C1 segment of cervical spinal cord (tissue), 14 donors: ENCODE measurements at places on chromosomes 5 and 9.

DNA sequence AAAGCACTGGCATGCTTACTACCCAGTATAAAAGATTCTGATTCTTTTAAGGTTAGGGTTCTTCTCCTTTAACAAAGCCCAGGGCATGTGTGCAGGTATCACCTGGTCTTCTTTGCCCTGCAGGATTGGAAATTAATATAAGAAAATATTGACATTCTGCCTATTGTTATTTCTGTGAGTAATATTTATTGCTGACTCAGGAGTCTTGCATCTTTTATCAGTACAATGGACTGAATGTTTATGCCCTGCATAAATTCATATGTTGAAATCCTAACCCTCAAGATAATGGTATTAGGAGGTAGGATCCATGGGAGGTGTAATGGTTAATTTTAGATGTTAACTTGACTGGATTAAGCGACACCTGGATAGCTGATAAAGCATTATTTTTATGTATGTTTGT lies 189.0 kb downstream of the LRRC70 start:
- no peak for DNase-seq

- DNase-seq, result no peak
Measured at GRCh38 chr5:67765697-67766096, 449.9 kb upstream of the PIK3R1 start.

DNA sequence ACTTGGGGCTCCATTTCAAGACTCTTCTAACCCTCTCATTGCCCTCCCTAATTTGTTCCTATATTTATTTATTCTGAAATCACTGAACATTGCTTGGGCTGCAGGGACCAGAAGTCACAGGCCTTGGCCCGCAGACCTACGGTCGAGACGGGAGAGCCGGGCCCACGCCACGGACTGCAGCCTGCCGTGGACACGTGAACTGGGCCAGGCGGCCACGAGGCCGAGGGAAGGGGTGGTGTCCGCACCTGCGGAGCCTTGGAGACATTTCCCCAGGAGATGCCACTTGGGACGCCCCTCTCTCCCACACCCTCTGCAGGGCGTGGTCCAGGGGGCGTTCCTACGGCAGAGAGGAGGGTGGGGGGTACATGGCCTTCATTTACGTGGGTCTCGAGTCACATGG lies 463.9 kb downstream of the ICE1 start:
- DNase-seq, result no peak

- no peak for DNase-seq
Measured at GRCh38 chr9:129481810-129482511, 138.9 kb downstream of the C9orf50 start.

DNA sequence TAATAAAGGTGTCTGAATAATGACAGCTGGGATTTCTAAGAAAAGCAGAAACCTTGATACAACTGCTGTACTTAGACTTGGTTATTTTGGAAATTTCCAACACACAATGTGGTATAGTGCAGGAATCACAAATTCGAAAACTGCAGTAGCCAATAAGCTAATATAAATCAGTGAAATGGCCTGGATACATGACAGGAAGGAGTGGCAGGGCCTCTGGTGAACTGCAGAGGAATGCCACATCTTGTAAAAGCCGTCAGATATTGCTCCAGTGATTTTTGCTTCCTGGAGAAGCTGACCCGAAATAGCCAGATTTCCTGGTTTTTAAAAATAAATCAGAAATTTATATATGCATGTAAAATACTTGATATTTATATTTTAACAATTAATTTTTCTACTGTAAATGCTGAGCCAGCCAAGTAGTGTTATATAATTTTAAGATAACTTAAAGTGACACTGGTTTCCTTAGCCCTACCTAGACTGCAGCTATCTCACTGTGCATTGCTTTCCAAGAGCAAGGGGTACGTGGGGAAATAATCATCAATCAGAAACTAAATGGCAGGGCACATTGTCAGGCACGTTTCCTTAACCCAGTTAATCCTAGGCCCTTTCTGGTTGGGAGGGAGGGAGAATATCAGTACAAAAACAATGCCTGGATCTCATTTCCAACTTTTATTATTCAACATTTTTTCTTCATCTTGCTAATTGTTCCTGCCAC lies 182.4 kb downstream of the RASEF start:
- no peak for DNase-seq

DNA sequence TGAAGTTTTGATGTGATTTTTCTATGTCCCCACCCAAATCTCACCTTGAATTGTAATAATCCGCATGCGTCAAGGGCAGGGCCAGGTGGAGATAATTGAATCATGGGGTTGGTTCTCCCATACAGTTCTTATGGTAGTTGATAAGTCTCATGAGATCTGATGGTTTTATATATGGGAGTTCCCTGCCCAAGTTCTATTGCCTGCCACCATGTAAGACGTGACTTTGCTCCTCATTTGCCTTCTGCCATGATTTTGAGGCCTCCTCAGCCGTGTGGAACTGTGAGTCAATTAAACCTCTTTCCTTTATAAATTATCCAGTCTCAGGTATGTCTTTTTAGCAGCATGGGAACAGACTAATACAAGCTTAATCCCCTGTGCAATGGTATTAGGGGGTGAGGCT lies 25.5 kb upstream of the RAI14 start:
- DNase-seq, result no peak

GRCh38 chr9:94174164-94174563 lies 84.9 kb upstream of the ZNF169 start:
- no peak for DNase-seq

DNA sequence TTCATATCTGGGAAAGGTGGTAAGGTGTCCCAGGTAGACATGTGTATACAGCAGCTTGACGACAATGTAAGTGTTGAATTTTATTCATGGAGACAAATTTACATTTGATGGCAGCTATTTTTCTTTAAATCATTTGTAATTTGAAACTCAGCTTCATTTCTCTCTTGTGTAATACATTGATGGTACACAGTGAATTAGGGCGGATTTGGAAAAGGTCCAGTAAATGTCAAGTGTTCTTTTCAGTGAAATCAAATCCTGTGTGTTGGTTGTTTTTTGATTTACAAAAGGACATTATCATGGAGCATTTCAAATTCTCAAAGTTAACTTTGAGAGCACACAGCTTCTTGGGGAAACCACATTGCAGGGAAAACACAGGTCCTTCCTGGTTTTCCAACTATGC lies 30.0 kb upstream of the PCSK1 start:
- no peak for DNase-seq

GRCh38 chr9:12230708-12231107 lies 462.5 kb upstream of the TYRP1 start:
- no peak for DNase-seq

DNA sequence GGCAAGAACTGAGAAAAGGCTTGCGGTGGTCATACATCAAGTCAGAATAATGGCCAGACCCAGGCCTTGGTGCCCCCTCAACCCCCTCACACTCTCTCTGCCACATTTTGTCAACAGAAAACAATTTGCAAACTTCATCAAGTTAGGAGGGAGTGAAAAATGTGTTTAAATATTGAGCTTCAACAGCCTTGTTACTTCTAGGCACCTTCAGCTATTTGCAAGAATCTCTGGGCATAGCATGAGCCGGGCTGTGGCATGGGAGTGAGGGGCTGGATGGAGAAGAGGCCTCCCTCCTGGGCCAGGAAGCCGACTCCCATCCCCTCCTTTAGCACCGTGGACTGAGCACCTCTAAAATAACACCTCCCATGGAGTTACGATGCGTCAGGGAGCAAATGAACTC lies 52.2 kb upstream of the GRHPR start:
- no peak for DNase-seq

- DNase-seq, result no peak
Measured at GRCh38 chr9:114090798-114091197, 8.3 kb downstream of the KIF12 start.

- DNase-seq, result no peak
Measured at GRCh38 chr5:131619102-131619501, 15.9 kb downstream of the RAPGEF6 start.

GRCh38 chr9:6098431-6098830 lies 83.0 kb upstream of the RANBP6 start:
- no peak for DNase-seq

DNA sequence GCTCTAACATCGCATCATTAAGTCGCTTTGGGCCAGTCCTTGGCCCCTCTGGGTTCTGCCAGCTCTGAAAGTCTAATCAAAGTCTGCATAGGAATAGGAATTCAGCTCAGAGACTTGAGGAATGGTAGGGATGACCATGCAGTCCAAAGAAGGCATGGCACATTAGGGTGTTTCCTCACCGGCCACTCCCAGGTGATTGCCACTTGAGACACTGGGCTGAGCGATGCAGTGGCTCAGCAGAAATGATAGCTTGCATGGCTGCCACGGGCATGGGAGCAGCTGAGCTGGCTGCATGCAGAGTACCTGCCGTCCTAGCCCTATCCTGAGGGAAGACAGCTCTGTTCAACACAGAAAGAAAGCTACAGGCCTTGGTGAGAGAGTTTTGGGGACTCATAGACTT lies 28.8 kb downstream of the AFAP1L1 start:
- no peak for DNase-seq

DNA sequence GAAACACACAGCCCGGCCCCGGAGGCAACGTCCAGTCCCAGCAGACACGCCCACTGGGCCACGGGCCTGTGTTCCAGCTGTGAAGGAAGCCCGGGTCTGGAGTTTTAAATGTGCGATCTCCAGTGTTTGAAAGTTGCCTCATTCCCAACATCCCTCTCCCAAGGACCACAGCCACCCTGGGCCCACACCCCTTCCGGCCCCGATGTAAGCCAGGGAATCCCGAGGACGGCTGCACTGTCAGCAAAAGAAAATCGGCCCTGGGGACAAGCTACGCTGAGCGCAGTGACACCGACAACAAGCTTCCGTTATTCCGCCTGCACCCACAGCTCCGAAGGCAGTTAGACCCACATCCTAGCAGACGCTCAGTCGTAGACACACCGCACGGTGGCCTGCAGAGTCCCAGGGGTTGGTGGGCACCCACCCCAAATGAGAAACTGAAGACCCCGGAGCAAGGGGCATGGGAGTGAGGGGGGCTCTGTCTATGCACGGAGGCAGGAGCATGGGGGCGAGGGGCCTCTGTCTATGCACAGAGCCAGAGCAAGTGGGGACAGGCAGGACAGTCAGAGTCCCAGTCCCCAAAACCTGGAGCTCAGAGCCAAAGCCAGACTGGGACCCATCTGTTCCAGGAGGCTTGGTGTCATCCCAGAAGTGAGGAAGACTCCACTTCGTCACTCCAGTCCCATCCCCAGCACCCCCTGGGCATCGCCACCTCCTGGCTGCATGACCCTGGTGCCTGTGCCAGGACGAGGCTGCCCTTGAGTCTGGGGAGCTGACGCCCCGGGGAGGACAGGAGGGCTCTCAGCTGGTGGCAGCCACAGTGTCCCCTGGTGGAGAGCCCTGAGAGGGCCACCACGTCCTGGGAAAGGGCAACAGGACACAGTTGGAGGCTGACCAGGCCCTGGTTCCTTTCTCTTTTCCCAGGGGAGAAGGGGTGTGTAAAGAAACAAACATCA lies 23.4 kb downstream of the GLT6D1 start:
- DNase-seq, result no peak

DNA sequence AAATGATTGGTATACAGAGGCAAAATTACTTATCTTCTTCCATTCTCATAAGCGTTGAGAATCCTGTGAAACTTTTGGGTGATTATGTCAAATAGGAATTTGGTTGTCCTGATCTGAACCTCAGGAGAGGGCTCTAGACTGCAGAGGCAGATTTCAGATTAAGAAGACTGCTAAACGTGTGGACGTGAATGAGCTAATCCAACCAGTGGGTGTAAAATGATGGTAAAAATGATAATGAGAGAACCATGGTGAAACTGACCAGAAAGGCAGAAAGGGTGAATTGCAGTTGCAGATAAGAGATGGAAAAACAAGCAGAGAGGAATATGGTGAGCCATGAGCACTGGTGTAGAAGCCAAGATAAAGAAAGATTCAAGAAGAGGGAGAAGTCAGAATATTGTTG lies 1200.2 kb upstream of the CDH6 start:
- no peak for DNase-seq

DNA sequence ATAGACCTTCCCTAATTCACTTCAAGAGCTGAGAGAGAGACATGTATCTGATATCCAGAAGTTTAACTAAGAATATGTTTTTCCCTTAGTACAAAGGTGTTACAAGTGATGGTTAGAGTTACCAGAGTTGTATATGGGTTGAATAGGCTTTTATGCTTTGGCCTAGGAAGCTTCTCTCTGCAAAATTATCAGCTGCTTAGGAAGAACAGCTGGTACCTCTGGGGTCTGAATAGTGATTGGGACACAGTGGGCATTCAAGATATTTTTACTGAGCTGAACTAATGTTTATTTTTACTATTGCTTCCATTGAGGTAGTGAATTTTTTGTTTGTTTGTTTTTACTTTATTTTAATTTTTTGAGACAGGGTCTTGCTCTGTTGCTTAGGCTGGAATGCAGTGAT lies 67.6 kb upstream of the BASP1 start:
- no peak for DNase-seq

- DNase-seq, result no peak
Measured at GRCh38 chr5:140146523-140146842, 20.7 kb downstream of the IGIP start.

DNA sequence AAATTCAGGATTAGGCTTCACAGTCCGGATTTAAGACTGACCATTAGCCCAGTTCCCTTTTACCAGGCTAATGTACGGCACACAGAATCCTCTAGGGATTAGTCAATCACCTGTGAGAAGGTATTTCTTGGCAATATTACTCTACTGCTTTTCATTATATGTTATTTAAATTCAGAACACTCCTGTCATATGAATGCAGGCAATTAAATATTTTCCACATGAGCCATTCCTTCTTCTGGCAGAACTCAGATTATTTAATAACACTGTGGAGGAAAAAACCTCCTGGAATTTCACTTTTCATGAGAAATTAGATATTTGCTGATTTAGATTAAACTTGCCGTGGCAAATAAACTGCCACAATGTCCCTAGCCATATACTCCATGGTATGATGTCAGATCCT lies 1357.5 kb upstream of the C9orf72 start:
- no peak for DNase-seq

- no peak for DNase-seq
Measured at GRCh38 chr9:68983008-68983411, 30.9 kb downstream of the PRKACG start.

- no peak for DNase-seq
Measured at GRCh38 chr5:79837761-79838551, 148.3 kb downstream of the CMYA5 start.

DNA sequence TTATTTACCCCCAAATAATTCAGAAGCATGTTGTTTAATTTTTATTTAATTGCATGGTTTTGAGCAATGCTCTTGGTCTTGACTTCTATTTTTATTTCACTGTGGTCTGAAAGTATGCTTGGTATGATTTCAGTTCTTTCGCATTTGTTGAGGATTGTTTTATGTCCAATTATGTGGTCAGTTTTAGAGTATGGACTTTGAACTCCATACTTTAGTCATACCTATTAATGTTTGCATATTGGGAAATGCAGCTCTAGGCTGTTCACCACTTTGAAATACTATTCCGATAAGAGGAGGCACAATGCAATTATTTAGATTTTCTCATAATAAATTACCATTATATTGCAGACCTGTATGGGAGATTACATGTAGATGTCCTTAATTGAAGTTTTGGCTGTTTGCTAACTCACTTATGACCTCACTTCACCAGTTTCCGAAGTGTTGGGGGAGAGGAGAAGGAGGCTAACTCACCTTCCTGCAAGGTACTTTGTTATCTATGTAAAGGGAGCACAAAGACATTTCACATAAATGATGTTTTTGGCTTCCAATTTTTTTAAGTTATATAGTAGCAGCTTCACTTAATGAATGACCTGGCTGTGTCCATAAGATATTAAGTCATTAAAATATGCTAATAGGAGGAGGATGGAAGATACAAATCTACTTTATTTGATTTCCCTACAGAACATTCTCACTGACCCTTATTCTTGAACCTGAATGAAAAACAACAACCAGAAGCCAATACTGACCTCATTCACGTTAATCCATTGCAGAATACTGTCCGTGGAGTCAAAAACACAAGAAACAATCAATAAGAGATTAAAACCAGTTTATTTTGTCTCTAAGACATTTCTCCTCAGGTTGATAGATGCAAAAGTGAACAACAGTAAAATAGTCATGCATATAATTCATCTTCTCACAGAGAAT lies 970.3 kb upstream of the ARRDC3 start:
- DNase-seq, result no peak
